Activated CD4-positive, alpha-beta T cell treated with anti-CD3 and anti-CD28 coated beads for 36 hours (primary cell): ENCODE measurements at places on chromosomes 6 and 20.

DNA sequence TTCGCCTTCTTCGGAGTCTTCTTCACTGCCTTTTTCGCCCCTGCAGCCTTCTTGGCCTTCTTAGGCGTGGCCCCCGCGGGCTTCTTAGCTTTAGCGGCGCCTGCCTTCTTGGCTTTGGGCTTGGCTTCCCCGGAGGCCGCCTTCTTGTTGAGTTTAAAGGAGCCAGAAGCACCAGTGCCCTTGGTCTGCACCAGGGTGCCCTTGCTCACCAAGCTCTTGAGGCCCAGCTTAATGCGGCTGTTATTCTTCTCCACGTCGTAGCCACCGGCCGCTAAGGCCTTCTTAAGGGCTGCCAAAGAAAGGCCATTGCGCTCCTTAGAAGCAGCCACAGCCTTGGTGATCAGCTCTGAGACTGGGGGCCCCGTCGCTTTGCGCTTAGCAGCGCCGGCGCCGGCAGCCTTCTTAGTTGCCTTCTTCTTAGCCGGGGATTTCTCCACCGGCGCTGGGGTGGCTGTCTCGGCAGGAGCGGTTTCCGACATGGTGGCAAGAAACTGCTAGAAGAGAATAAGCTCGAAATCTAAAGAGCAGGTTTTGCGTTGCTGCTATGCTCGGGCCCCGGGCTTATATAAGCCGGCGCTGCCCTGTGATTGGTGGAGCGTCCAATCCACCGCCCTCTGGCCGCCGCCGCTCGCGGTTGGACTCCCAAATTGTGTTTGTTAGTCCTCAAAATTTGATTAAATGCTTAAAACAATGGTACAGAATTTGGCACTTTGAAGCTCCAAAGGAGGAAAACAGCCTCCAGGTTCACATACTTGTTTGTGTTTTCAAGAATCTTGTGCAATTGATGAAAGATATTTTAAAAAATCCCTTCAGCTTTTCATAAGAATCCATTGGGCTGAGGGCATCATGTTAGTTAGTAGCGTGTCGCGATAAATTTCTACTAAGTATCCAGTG lies 44.9 kb downstream of the OR2B2 start:
- peaks cover 13% of the 10 kb centered on the region for H3K36me3 ChIP-seq
- peak overlapping the region; percentile 94 for H3K4me3 ChIP-seq
- peaks cover 53% of the 10 kb centered on the region for H3K4me1 ChIP-seq
- no peaks in the 10 kb centered on the region for H3K27me3 ChIP-seq
- H3K27ac ChIP-seq, result peak overlapping the region; percentile 99
- DNase-seq, result peak; percentile 91

DNA sequence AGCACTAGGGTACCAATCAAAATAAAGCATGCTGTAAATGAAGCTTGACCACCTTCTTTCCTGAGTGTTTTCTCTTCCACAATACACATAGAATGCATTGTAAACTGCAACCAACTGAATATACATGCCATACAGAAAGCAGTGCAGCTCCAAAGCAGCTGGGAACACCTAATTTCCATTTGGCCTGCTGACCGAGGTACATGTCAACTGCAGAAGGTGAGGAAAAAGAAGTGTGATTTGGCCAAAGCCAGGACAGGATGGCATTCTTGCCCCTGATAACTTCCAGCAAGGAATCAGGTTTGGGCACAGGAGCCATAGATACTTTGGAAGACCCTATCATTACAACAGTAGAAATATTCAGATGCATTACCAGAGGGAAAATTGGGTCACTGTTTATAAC lies 258.4 kb downstream of the SLC35F1 start:
- no peak overlapping the region for H3K27ac ChIP-seq
- H3K27me3 ChIP-seq, result peaks cover 9% of the 10 kb centered on the region
- no peaks in the 10 kb centered on the region for H3K4me1 ChIP-seq
- H3K4me3 ChIP-seq, result no peak overlapping the region

DNA sequence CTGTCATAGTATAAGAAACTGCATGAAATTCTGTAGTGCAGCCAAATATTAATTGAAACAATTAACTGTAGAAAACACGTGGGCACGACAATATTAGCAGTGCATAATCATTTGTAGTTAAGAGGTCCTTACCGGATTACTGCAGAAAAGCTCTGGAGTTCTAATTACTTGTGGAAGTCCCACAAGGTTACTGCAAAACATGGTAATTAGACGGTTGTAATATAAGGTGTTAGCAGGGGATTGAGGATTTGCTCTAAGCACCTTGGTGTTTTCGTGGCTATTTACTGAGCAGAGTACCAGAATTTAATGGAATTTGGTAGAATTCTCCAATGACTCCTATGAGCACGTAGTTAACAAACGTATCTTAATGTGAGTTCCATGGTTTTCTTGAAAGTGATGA lies 473.6 kb upstream of the AGPAT4 start:
- no peaks in the 10 kb centered on the region for H3K27me3 ChIP-seq
- no peak overlapping the region for H3K27ac ChIP-seq
- H3K4me1 ChIP-seq, result no peaks in the 10 kb centered on the region
- no peak for DNase-seq

GRCh38 chr20:32875673-32876072 lies 16.9 kb downstream of the EFCAB8 start:
- DNase-seq, result no peak
- H3K36me3 ChIP-seq, result no peaks in the 10 kb centered on the region
- H3K27ac ChIP-seq, result no peak overlapping the region

- peak; percentile 9 for DNase-seq
- H3K27ac ChIP-seq, result no peak overlapping the region
- H3K36me3 ChIP-seq, result no peaks in the 10 kb centered on the region
- H3K27me3 ChIP-seq, result no peaks in the 10 kb centered on the region
- H3K4me3 ChIP-seq, result no peak overlapping the region
- H3K4me1 ChIP-seq, result no peaks in the 10 kb centered on the region
These were observed 105.3 kb upstream of the BMP5 start for GRCh38 chr6:55980627-55981211.

- peak overlapping the region; percentile 86 for H3K27ac ChIP-seq
- H3K36me3 ChIP-seq, result peaks cover 31% of the 10 kb centered on the region
- no peak overlapping the region for H3K4me3 ChIP-seq
- peak; percentile 51 for DNase-seq
- no peaks in the 10 kb centered on the region for H3K27me3 ChIP-seq
These were observed 2.0 kb upstream of the VARS1 start for GRCh38 chr6:31797588-31797987.

- DNase-seq, result no peak
- H3K27ac ChIP-seq, result no peak overlapping the region
- H3K4me3 ChIP-seq, result no peak overlapping the region
- H3K4me1 ChIP-seq, result no peaks in the 10 kb centered on the region
- H3K27me3 ChIP-seq, result no peaks in the 10 kb centered on the region
- no peaks in the 10 kb centered on the region for H3K36me3 ChIP-seq
These were observed 262.5 kb downstream of the BTBD3 start for GRCh38 chr20:12180107-12180661.

DNA sequence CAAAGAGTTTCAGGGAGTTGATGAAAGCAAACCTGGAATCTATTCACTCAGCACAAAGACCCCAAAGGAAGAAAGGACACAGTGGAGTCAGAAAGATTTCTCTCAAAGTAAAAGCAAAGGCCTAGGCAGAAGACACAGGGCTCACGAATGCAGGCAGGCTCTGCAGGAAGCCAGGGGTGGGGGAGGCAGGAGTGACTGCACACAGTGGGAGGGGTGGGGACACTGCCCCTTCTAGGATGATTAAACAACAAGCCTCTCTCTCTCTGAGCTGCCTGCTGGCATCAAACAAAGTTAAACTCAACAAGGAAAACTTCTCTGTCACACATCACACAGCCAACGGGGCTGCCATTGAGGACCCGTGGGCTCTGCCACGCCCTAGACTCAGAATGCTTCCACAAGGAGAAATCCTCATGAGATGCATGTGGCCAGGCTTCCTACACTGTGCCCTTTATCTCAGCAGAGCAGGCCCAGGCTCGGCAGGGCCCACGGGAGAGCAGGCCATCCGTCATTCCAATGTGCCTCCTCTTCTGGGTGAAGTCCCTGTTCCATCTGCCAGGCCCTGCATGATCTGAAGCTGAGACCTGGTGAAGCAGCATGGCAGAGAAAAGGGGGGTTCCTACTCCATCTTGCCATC lies 70.1 kb downstream of the RAMACL start:
- H3K36me3 ChIP-seq, result no peaks in the 10 kb centered on the region
- peaks cover 15% of the 10 kb centered on the region for H3K4me1 ChIP-seq
- H3K27me3 ChIP-seq, result no peaks in the 10 kb centered on the region
- H3K27ac ChIP-seq, result no peak overlapping the region
- DNase-seq, result no peak

DNA sequence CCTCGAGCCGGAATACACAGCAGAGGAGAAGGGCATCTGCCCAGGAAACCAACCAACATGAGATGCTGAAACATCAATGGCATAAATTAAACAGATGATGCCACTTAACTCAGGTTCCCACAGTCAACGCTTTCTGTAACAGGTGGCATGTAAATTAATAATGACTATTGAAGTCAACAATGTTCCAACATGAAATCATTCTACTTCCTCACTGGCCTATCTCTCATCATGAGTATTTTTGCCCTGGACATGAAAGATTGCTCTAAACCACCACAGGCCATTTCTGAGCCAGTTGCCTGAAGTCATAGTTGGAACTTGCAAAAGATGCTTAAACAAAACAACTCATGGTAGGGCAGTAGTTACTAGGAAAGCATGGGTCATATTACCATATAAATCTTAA lies 397.9 kb upstream of the JARID2 start:
- no peak overlapping the region for H3K4me3 ChIP-seq
- no peak for DNase-seq
- H3K4me1 ChIP-seq, result no peaks in the 10 kb centered on the region
- no peaks in the 10 kb centered on the region for H3K27me3 ChIP-seq
- H3K27ac ChIP-seq, result no peak overlapping the region

- no peaks in the 10 kb centered on the region for H3K36me3 ChIP-seq
- no peaks in the 10 kb centered on the region for H3K4me1 ChIP-seq
- no peaks in the 10 kb centered on the region for H3K27me3 ChIP-seq
- H3K4me3 ChIP-seq, result no peak overlapping the region
These were observed 122.5 kb upstream of the BMP2 start for GRCh38 chr20:6644813-6645628.

DNA sequence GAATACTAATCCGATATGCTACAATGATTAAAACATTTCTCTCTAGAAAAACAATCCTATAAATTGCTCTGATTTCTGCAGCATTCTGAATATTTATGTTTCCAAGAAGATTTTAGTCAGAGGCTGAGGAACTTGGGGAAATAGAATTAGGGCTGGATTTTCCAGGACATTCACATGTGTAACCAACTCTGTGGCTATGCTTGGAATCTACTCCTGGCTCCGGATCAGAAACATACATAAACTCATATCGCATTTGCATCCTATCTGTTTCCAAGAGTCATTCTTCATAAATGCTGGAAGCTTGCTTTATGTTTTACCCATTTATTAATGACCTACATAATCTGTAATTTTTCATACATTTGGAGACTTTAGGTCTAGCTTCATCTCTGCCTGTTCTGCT lies 459.9 kb upstream of the MARCKS start:
- H3K4me1 ChIP-seq, result no peaks in the 10 kb centered on the region
- no peaks in the 10 kb centered on the region for H3K27me3 ChIP-seq
- H3K4me3 ChIP-seq, result no peak overlapping the region

- H3K27me3 ChIP-seq, result no peaks in the 10 kb centered on the region
- H3K27ac ChIP-seq, result no peak overlapping the region
- no peaks in the 10 kb centered on the region for H3K36me3 ChIP-seq
- no peak overlapping the region for H3K4me3 ChIP-seq
- DNase-seq, result no peak
These were observed 632.7 kb upstream of the ID4 start for GRCh38 chr6:19204445-19204844.

- no peaks in the 10 kb centered on the region for H3K27me3 ChIP-seq
- H3K36me3 ChIP-seq, result no peaks in the 10 kb centered on the region
- no peak overlapping the region for H3K4me3 ChIP-seq
These were observed 89.2 kb downstream of the SLC22A23 start for GRCh38 chr6:3367630-3368029.

DNA sequence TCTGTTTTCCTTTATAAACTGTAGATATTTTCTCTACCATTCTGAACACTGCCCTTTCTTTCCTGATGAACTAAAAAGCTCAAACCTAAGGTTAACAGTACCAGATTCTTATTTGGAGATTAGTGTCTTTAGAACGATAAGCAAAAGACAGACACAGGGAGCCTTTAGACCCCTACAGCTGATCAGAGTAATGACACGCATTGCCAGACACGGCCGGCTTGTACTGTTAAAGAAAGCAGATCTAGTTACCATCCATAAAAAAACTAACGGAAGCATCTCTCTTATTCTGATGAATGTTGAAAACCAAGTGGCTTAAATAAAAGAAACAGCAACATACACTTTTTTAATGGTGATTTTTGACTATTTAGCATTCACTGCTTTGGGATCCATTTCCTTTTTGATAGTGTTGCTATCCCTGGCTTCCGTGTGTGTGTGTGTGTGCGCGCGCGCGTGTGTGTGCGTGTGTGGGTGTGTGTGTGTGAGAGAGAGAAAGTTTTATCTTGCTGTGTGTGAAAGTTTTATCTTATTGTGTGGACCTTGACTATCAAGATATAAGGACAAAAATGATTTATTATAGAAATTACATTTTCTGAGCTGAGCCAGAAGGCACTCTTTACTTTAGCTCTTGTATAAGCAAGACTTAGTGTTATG lies 95.6 kb upstream of the SLC35B3 start:
- no peaks in the 10 kb centered on the region for H3K4me1 ChIP-seq
- no peak for DNase-seq
- no peaks in the 10 kb centered on the region for H3K36me3 ChIP-seq
- peaks cover 2% of the 10 kb centered on the region for H3K27me3 ChIP-seq
- H3K4me3 ChIP-seq, result no peak overlapping the region
